GM20000 (cell line): ENCODE measurements at places on chromosomes 5 and 9.
A peak's percentile ranks its signal among the peaks of the same experiment; 100 is the strongest.

GRCh38 chr5:36875051-36875789 is 1.3 kb upstream of the NIPBL start:
- peak; percentile 27 for DNase-seq

DNA sequence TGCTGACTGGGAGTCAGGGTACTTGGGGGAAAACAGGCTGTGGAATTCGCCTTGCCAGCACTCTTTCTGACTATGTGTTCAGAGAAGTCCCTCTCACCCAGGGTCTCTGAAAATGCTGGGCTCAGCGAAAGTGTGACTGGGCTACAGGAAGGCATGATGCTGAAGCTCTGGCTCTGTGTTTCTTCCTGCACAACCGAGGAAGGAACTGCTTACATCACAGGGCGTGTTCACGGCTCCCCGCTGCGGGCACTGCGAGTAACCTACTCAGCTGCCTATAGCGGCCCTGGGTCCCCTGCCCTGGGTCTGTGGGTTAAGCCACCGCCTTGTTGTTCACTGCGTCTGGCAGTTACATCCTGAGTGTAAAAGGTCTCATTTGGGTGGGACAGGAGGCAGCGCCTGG is 222.4 kb upstream of the IRX4 start:
- no peak for DNase-seq

GRCh38 chr9:78215706-78216105 is 20.2 kb upstream of the CEP78 start:
- no peak for DNase-seq

DNA sequence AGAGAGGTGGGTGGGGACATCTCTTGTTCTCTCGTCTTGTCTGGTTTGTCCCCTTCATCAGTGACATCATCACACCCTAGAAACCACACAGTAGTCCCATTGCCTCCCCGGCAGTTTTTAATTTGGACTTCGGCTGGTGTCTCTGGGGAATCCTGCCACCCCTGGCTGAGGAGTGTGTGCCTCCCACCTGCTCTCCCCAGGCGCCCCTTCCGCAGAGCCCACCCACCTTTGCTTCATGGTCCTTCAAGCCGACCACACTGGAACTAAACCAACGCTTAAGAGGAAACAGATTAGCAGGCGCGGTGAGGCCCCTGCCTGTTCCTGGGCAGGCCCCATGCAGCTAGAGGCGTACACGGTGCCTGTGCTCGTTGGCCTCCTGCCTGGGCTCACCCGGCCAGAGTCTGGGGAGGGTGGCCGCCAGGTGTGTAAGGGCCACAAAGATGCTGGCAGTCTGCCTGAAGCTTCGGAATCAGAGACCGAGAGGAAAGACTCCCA is 107.6 kb upstream of the SPRY4 start:
- DNase-seq = no peak

GRCh38 chr9:72935595-72935994 is 17.3 kb downstream of the ALDH1A1 start:
- no peak for DNase-seq

DNA sequence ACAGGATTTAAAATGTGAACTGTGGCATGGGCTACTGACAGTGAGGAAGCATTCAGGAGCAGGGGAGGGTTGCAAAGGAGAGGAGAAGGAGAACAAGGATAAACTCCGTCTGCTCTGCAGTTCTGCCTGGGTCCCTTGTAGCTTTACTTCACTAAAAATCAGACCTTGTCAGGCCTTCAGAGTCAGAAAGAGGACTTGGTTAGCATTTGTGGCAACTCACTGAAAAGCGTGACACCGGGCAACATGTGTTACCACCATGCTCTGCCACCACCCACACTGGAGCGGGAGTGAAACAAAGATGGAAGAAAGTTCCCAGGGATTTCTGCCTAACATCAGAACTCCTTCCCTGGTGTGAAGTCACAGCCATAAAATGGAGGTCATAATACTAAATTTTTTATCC is 19.3 kb downstream of the FYB1 start:
- no peak for DNase-seq

- DNase-seq = no peak
These were observed 7.7 kb downstream of the AHRR start for GRCh38 chr5:329121-329735.

GRCh38 chr5:108638021-108638420 is 109.7 kb upstream of the FER start:
- no peak for DNase-seq

DNA sequence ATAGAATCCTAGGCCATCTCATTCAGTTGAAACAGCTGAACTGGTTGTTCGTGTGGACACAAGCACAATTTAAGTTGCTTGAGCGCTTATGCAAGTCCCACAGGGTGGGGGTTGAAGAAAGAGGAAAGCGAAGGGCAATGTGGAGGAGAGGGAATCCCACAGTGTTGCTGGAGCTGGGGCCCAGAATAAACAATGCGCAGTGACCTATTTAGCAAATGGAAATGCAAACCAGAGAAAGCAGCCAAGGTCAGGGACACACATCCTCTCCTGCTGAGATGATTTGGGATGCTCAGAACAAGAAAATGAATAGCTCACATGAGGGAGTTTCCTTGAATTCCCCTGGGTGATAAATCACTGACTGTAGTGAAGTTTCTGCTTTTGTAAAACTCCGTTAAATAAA is 838.3 kb downstream of the TLE4 start:
- no peak for DNase-seq

DNA sequence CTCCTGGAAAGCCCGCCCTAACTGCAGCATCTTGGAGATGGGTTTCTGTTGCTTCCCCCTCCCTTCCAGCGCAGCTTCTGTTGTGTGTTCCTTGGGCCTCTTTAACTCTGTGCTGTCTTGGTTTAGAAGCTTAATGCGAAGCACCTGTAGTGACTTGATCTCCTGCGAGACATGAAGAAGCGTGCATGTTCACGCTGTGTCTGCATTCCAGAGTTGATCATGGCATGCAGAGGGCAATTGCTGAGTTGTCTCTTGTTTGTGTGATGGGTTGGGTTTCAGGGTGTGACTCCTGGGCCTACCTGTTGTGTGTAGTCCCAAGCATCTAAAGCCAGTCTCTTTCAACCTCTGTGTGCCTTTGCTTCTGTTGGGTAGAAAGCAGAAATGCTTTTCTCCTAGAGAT is 155.6 kb downstream of the SMARCA2 start:
- no peak for DNase-seq

- DNase-seq = no peak
These were observed 33.0 kb downstream of the TBCA start for GRCh38 chr5:77743181-77743580.

DNA sequence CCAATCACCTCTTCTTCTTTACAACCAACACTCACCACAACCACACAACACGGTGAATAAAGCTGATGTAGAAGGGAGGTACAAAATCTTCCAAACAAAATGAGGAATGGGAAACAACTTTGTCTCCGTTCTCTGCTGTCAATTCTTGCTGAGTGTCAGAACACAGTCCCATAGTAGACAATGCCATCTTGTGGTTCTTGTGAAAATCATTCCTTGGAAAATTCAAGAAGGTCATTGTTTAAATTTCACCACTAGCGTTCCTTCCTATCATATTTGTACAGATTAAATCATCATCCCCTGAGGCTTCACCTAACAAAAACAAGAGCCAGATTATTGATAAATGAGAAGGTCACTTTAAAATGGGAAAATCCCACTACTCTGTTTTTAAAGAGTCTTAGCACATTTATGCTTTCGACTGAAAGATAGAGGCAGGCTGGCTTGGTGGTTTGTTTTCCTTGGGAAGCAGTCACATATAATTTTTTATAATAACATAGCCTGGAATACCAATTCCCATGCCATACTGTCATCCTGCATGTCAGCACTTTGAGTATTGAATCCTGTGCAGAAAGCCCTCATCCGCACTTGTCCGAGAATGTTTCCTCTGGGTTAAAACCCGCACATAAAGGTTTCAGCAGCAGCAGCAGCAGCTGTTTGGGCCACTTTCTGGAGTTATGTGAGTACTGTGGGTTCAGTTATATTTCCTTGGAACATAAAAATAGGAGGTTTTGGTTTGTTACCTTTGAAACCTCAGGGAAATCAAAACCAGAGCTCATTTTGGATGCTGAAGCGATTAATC is 395.0 kb upstream of the SMARCA2 start:
- DNase-seq = no peak

DNA sequence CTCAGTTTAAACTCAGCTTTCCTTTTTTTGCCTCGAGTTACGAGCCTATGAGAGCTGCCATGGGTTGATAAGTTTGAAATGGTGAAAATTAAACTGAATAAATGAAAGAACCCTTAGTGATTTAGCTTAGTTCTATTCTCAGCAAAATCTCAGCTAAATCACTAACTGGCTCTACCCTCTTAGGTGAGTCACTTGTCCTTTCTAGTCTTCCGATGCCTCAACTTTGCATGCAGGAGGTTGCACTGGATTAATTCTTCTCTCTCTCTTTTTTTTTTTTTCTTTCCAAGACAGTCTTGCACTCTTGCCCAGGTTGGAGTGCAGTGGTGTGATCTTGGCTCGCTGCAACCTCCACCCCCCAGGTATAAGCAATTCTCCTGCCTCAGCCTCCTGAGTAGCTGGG is 83.9 kb downstream of the PAPPA start:
- DNase-seq = no peak

DNA sequence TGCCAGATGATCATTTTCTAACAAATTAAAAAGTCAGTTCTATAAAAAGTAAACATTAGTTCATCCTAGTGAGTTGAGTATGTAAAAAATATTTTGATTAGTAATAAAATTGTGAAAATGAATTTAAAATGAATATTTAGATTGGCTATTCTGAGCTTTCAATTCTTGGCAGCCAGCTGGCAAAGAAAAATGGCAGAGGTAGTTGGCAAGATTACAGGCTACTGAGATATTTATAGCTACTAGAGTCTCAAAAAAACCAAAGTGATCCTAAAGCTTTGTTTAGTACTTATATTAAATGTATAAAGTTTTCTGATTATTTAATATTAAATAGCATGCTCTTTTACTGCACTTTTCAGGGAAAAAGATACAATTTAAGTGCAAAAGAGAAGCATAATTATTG is 25.0 kb downstream of the SGTB start:
- no peak for DNase-seq

GRCh38 chr9:31188496-31188895 is 1195.9 kb upstream of the ACO1 start:
- DNase-seq = no peak

DNA sequence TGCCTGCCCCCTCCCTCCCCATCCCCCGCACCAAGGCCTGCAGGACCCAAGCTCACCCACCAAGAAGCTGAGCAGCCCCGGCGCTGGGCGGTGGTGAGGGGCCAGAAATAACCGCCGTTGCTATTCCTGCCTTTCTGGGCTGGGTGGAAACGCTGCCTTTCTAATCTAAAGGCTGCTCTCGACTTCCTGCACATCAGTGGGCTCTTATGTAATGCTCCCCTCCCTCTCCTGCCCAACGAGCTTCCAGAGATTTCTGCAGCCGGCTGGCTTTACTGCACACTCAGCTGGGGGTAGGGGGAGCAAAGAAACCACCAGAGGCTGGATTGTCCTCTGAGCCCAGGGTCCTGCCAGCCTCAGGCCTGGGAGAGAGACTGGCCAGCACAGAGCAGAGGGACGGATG is 6.9 kb upstream of the EGR1 start:
- DNase-seq = no peak
